ENCODE measurements at places on chromosomes 5 and 9.

DNA sequence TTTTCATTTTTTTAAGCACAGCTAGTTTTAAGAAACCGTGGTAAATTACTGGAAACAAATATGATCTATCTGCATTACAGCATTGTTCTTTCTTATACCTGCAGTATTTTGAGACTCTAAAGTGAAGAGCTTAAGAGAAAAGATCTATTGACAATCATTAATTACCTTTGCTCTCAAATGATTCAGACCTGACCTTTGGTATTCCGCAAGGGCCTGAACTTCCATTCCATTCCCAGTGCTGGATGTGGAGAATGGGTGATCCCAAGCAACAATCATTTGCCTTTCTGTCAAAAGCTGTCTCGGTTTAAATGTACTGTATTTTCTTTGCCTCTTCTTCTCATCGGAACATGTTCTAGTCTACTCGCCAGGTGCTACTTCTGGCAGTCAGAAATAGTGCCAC is 18.9 kb downstream of the NREP start:
- no peak for DNase-seq

GRCh38 chr5:154896562-154897165 is 38.2 kb downstream of the CNOT8 start:
- no peak for DNase-seq

DNA sequence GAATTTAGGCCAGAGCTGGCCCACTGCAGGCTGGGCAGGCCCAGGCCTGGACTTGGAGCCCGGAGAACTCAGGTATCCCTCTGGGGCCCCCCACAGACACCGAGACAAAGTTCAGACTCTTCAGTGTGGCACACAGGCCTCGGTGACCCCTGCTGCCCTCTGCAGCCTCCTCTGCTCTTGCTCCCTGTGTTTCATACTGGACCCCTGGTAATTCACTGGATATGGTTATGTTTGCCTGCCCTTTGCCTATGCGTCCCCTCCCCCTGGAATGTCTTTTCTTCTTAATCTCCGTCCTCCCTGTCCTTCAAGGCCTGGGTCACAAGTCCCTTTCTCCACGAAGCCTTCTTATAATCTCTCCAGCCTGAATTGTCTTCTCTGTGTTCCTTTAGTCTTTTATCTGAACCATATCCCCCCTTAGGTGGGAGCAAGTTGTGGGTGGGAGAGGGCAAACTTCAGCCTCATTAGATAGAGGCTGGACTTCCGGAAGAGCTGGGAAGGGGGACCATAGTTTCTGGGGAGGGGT is 30.1 kb downstream of the GSN start:
- DNase-seq, result no peak

GRCh38 chr5:82821846-82822633 is 255.2 kb downstream of the TMEM167A start:
- DNase-seq, result no peak

- no peak for DNase-seq
Observed at GRCh38 chr5:159362220-159362619, 31.9 kb upstream of the IL12B start.

DNA sequence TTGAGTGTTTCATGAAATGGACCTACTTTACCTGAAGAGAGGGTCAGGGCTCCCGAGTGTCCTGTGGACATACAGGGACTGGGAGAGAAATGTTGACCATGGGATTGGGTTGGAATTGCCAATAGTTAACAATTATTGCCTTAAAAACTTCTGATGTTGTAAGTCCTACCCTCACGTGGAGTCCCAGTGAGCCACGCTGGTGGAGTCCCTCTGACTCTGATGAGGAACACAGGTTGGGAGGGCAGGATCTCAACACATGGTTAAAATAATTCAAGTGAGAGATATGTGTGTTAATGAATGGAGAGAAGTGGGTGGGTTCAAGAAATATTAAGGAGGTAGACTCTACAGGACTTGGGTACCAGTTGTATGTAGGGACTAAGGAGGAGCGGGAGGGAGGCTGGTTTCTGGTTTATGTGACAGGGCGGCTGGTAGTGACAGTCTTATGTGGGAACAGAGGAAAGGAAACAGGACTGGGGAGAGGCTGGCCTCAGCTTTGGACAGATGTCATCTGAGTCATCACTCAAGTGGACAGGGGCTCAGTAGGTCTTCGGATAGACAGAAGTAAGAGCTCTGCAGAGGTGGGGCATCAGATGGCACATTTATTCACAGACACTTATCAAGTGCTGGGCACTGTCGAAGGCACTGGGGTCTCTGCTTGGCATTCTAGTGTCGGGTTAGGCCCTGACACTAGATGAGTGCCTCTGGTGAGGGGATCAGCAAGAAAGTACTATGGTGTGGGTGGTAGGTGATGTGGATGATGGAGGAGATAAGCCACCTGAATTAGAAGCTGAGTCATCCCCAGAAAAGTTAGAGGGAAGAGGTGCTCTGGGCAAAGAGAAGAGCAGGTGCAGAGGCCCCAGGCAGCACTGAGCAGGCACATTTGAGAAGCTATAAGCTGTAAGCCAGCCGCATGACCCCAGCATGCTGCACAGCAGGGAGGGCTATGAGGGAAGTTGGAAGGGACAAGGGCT is 27.2 kb downstream of the MAML1 start:
- no peak for DNase-seq

GRCh38 chr9:2664174-2665065 is 42.8 kb downstream of the VLDLR start:
- no peak for DNase-seq

GRCh38 chr5:59607138-59607765 is 286.3 kb downstream of the PDE4D start:
- no peak for DNase-seq

GRCh38 chr5:121090822-121091221 is 626.7 kb downstream of the PRR16 start:
- no peak for DNase-seq

DNA sequence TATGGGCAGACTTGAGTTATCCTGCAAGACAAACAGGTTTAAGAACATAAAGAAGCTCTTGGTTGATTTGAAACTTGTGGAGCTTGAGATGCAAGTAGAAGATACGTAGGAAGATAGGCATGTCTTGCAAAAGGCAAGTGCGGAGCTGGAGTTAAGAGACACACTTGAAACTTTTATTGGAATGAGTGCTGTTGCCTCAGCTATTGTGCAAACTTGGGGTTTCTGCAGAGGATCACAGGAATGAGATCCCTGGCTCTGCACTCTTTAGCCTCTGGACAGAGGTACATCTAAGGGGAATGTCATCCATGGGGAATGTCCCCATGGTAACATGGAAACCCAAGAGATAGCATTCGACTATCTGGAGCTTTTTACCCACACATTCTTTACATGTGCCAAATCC is 121.1 kb downstream of the ADCY2 start:
- no peak for DNase-seq

DNA sequence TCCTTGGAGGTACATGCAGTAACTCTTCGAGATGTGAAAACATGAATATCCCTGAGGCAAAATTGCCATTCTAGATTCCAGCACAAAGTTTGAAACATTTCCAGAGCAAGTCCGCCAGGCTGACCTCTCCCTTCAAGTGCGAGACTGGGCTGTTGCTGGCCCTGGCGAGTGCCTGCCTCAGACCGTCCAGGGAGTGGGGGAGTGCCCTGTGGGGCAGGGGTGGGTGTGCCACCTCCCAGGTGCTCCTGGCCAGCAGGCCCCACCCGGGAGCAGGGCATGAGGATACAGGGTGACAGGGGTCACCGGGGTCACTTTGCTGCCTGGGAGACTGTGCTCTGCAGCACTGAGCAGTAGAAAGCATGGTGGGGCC is 199.9 kb downstream of the AOPEP start:
- no peak for DNase-seq

- DNase-seq, result peak; percentile 13
Observed at GRCh38 chr5:148443998-148444397, 60.2 kb downstream of the FBXO38 start.

DNA sequence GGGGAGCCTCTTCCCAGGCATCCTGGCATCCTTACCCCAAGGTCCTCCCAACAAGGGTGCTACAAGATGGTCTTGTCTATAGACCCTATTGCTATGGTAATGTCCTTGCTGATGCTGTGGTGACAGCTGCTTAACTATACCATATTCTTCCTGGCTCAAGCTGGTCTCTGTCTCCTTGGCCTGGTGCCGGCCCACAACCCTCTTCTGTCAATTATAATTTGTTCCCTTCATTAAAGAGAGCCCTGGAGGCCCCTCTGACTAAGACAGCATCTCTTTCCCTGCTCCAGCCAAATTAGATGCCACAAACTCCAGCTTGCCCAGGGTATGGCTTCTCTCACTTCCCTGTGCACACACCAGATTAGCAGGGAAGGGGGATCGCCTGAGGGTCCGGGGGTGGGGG is 86.7 kb downstream of the PSD2 start:
- no peak for DNase-seq

DNA sequence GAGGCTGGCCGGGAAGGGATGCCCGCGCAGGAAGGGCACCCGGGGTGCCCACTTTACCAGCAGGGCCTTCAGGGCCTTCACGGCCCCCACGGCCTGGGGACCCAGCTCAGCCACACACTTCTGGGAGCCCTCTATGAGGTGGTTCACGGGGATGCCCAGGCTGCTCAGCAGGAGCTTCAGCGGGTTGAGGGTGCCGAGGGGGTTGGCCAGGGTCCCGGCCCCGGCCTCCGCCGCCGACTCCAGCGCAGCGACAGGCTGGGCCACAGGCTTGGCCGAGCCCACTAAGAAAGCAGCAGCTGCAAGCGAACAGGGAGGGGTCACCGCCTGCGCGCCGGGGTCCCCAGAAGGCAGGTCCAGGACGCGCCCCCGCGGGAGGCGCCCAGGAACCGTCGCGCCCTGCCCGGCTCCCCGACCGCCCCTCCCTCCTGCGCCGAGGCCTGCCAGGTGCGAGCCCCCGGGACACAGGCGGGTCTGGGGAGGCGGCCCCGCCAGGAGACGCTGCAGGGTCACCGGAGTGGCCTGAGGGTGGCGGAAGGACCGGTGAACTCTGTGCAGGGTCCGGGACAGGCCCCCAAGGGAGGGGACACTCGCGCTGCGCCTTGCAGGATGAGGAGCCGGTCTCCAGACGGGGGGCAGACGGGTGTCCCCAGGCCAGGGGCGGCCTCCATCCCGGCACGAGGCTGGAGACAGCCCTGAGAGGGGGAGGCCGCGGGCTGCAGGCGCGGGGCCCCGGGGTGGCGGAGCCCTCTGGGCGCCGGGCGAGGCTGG is 572 bp downstream of the SCGB3A1 start:
- no peak for DNase-seq

- no peak for DNase-seq
Observed at GRCh38 chr5:112968411-112969106, 8.0 kb upstream of the DCP2 start.

DNA sequence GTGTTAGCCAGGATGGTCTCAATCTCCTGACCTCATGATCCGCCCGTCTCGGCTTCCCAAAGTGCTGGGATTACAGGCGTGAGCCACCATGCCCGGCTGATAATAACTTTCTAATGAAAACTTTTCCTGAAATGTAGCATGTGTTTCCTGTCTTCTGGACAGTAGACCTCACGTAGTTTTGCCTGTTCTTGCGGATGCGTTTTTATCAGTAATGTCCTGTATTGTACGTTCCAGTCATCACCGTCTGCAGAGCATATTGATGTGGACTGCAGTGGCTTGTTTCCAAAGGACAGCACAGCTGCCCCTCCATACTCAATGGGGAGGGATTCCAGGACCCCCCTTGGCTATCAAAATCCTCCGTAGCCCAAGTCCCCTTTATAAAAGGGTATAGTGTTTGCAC is 12.8 kb downstream of the EXOC3 start:
- DNase-seq, result no peak

GRCh38 chr9:100303747-100304146 is 49.0 kb downstream of the TEX10 start:
- no peak for DNase-seq

GRCh38 chr5:148311484-148311883 is 739 bp upstream of the SPINK7 start:
- no peak for DNase-seq

DNA sequence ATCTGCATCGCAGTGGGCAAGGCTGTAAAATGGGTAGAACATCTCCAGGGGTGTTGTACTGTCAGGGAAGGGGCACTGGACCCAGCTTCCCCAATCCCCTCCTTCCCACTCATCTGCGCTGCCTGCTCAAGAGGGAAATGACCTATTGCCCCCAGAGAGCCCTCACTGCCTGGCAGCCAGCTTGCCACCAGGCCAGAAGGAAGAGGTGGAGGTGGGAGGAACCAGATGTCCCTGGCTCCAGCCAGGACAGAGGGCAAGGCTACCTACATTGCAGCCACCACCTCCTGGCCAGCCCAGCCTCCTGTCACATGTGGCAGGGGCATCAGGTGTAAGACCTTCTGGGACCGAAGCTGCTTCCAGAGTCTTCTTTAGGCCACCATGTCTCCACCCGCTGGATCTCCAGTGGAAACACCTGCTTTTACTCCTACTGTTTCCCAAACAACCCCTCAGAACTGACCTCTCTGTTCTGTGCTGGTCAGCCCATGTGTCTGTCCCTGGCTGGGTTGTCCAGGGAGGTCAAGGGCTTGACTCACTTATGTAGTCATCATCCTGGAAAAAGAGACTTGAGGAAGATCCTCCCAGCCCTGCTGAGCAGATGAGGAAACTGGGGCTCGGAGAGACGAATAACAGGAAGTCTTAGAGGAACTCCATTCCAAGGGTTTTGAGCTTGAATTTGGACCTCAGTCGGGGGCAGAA is 42.3 kb downstream of the JADE2 start:
- no peak for DNase-seq

DNA sequence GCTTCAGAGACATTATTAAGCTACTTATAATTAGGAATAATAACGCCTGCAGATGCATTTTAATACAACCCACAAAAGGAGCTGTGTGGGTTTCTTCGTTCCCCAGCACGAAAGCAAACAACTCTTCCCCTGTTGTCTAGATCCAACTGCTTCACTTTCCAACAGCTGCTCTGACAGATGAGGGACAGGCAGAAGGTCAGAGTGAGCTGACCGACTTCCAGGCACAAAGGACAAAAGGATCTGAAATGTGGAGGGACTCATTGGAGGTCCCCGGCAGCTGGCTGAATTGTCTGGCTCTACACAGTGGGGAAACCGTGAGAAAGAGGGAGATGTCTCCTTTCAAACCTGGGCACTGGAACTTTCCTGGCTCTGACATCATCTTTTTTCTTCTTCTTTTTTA is 79.1 kb upstream of the ALDH1B1 start:
- DNase-seq, result no peak

- no peak for DNase-seq
Observed at GRCh38 chr9:133142684-133143622, 20.8 kb downstream of the GBGT1 start.

DNA sequence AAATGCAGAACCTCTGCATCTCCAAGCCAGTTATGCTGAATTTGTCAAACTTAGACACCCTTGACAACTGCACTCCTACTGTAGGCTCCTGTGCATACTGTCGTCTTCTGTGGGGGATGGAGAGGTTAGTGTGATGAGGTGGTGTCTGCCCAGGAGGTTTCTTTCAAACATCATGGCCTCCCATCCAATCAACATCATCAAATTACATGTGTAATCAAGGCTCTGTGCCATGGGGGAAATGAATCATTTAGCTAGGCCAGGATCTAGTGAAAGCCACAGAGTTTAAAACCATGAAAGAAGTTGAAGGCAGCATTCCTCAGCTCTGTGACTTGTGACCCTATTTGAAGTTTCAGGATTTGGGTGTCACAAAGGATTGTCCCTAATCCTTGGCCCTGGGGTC is 240.6 kb downstream of the MARCHF11 start:
- DNase-seq, result no peak

All from occipital lobe (tissue), 3 donors.